Suppressor macrophage (primary cell): ENCODE measurements at places on chromosomes 12 and 14.

DNA sequence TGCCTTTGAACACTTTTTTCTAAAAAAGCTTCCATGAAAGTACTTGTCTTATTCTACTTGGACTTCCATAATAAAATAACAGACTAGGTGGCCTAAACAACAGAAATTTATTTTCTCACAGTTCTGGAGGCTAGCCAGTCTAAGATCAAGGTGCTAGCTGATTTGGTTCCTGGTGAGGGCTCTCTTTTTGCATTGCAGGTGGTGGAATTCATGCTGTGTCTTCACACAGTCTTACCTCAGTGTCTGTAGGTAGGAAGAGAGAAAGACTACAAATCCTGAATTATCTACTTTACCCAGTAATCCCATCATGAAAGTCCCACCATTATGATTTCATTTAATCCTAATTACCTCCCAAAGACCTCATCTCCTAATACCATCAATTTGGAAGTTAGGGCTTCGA lies 356.0 kb downstream of the NAV3 start:
- no peak for DNase-seq

DNA sequence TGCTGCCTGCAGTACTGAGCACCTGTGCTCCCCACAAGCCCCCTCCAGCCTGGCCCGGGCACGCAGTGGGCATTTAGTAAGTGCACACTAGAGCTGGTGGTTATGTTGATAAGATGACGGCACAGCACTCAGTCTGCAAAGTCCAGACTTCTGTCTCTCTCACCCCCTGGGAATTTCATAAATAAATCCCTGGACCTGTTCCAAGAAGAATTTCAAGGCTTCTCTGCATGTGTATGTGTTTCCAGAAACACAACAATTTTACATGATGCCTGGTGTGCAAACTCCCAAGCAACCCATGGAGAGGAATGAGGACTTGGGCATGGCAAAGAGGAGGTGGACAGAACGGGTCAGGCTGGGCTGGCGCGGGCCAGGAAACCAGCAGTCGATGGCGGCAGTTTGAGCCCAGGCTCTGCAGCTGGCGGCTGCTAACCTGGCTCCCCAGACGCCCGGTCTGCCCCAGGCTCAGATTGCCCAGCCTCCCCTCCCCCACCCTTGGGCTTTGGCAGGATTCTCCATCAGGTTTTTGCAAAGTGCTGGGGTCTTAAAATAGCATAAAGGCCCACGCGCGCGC lies 10.4 kb upstream of the ACVR1B start:
- no peak for DNase-seq

GRCh38 chr14:97724265-97724731 lies 927.1 kb downstream of the VRK1 start:
- peak; percentile 3 for DNase-seq

DNA sequence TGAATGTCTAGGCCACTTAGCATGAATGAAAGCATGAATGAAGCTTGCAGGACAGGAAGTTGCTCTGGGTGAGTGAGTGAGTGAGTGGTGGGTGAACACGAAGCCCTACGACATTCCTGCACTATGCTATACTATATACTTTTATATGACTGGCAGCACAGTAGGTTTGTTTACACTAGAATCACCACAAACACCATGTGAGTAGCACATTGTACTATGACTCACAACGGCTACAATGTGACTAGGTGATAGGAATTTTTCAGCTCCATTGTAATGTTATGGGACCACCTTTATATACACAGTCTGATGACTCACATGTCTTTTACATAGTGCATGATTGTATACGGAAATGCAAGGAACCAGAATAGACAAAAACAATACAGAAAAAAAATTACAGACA lies 1480.2 kb downstream of the AACS start:
- no peak for DNase-seq

DNA sequence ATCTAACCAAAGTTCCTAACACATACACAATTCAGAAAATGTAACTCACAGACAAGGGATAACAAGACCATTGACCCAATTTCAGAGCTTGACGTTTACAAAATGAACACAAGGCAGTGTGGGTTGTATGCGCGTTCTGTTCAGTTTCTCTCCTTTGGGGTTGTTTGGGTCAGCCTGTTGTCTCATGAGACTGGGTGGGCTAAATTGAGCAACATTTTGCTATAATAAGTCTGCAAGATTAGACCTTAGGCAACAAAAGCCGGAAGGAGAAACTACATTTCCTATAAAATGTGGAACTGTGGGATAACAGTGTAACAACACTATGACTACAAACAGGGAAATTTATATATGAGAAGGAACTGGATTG lies 18.8 kb upstream of the LTA4H start:
- DNase-seq: peak; percentile 93

GRCh38 chr12:113896194-113896593 lies 69.9 kb downstream of the RBM19 start:
- DNase-seq: no peak

DNA sequence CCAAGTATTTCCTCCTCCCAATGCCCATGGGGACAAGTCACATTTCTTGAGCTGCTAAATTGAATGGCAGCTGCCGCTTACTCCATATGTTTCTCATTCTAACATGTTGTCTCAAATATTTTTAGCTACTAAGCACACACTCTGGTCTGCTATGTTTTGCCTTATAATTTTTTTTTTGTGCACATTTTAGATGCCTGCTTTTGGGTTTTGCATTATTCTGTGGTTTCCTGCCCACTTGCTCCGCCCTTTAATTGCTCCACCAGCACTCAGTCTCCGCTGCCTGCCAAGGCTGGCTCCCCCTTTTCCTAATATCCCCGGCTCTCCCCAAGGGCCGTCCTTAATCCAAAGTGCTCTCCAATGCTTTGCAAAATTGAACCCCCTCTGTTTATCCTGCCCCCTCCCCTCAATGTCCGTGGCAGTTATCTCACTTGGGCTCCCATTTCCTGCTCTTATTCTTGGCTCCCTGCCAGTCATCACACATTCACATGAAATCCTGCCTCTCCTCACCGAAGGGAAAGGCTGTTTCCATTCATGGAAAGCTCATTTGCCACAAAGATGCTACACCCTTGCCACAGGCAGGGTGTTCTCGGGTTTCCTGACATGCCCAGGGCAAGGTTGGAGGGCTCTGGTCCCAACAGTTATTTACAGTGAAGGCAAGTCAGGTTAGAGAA lies 79.4 kb downstream of the C12orf75 start:
- DNase-seq: no peak

- DNase-seq: no peak
Observed at GRCh38 chr12:62128175-62128975, 131.8 kb upstream of the USP15 start.

GRCh38 chr12:3761116-3761735 lies 8.3 kb upstream of the CRACR2A start:
- DNase-seq: peak; percentile 37

DNA sequence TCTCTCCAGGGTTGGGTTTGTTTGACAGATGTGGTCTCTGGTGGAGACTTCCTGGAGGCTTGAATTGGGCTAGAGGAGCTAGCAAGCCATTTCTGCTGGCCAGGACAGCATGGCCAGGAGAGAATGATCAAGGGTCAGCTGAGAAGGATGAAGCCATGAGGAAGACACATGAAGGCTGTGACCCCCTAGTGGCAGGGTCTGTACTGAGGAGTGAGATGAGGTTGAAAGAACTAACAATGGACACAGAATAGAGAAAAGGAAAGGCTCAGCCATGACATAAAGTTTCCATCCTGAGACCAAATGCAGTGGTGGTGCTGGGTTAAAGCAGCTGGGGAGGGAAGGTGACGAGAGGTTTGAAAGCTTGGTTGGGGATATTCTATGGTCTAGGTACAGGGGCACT lies 89.9 kb downstream of the NT5DC3 start:
- DNase-seq: no peak

DNA sequence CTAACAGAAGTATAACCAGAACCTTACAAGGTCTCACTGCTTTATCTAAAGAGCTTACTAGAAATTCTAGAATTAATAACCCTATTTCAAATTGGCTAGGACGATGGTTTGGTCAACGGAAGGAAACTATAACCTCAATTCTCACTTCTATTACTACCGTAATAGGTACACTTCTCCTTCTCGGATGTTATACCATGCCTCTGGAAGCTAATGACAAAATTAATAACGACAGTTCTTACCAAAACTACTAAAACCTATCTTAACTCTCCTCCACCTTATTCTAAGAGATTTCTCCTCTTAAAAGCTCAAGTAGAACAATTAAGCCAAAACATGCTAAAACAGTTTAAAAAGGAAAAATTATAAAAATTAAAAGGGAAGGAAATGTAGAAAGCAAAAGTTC lies 23.7 kb upstream of the UBC start:
- DNase-seq: peak; percentile 16

- DNase-seq: no peak
Observed at GRCh38 chr14:81385886-81386285, 14.2 kb downstream of the STON2 start.

DNA sequence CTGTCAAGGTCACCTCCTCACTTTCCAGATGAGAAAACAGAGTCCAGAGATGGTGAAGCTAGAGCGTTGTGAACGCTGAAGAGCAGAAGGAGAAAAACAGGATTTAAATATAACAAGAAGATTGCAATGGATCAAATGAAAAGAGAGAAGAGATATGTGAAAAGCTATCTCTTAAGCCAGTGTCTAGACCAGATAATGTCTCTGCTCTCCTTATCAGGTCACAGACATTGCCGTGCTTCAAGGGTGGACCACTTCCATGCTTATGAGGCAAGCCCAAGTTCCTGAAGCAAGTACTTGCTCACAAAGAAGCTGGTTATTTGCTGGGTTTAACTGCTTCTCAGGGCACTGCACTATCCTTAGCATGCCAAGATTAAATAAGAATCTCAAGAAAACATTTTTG lies 31.6 kb upstream of the FRS2 start:
- no peak for DNase-seq

- DNase-seq: no peak
Observed at GRCh38 chr12:17301544-17301943, 695.6 kb upstream of the LMO3 start.

DNA sequence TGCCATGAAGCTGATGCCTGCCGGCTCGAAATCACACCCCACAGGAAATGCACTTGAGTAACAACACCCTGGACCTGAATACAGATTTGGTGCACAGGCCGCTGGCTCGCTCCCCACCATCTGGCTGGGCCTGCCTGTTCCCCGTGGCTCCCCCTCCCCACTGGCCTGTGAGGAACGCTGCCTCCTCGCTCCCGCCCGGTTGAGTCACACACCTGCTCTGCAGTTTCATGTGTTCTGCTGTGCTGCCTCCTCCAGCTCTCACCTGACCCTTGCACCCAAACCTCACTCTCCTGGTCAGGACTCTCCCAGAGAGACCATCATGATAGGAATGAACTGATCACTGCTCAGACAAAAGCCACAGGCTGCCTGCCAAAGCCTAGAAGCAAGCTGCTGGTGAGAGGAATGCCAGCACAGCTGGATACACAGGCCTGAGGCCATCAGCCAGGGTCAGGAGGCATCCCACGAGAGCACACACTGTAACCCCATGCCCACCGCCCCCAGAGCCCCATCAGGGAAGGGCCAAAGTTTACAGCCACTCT lies 3.8 kb upstream of the SIVA1 start:
- DNase-seq: no peak

- DNase-seq: peak; percentile 84
Observed at GRCh38 chr14:92702441-92702918, 45.9 kb downstream of the LGMN start.

DNA sequence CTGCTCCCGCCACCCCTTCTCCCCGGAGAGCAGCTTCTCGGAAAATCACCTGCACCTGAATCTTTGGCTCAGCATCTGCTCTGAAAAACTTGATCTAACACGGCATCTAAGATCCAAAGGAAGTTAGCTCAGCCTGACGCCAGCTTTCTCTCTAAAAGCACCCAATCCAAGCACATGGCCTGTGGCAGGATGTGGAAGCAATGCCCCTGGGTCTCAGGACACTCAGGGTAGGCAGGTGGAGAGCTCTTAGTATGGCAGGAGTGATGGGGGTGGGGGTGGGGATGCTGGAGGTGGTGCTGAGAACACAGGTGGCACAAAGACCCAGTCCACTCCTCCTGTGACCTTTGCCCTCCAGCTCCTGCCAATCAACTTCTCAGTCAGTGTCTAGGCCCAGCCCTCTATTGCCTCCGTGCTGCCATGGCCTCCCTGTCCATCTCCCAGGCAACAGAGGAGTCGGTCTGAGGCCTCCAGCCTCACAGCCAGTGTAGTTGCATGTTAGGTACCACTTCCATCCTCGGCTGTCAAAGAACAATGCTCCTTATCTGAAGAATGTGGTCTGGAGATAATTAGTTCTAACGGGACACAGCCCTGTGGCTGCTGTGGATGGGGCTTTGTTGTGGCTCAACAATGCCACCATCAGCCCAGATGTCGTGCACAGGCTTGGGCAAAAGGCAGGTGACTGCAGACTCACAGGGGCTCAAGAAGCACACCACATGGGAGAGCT lies 180.0 kb upstream of the C14orf180 start:
- DNase-seq: no peak

- DNase-seq: no peak
Observed at GRCh38 chr14:95268350-95268749, 51.4 kb downstream of the CLMN start.

GRCh38 chr14:60079723-60080122 lies 12.0 kb upstream of the PCNX4 start:
- no peak for DNase-seq

- DNase-seq: peak; percentile 29
Observed at GRCh38 chr14:24143511-24143910, 2.1 kb upstream of the EMC9 start.

DNA sequence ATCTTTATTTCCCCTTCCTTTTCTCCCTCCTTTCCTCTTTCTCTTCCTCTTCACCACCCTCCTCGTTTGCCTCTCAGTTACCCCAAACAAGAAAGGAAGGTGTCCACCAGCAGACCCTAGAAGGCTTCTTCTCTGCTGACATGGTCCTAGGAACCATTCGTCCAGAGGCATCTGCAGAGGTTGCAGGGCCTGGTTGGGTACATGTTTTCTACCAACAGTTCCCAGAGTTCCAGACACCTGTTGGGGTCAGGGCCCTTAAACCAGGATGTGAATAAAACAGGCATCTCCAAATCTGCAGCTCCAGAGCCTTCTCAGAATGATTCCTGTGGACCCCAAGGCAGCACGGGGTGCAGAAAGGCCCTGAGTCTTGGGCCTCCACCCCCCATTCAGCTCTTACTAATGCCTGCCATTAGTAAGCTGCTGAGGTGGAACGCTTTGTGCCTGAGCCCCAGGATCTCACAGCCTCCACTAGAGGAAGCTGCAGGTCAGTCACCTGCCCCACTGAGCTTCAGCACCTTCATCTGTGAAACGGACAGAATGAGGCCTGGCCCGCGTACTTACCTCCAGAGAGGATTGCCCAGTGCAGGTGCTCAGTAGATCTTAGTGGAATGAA lies 130.4 kb downstream of the DICER1 start:
- no peak for DNase-seq

DNA sequence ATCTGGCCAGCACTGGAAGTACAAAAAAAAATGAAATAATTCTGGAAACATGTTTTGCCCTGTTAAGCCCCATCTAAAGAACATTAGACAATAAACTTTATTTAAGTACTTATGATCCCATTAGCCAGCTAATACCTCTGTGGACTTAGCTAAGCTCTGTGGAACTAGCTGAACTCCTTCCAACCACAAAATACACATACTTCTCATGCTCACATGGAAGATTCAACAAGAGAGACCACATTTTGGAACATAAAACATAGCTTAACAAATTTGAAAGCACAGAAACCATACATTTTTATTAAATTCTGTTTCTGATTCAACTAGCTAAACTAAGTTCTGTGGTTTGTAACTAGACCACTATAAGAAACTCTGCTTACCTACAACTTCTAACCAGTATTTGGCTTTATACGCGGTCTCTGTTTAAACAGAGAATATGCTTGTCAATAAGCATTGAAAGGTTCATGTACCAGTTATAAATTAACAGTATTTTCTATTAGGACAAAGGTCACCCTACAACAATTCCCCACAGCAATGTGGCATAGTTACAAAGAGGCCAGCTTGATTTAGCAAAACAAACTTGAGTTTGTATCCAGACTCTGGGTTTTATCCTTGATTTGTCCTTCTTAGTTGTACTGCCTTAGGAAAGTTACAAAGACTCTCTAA lies 300.1 kb downstream of the C12orf50 start:
- DNase-seq: no peak
